ENCODE measurements at places on chromosomes 16 and 17.

- DNase-seq = no peak
Observed at GRCh38 chr16:3165111-3165822, 22.7 kb upstream of the OR1F1 start.

DNA sequence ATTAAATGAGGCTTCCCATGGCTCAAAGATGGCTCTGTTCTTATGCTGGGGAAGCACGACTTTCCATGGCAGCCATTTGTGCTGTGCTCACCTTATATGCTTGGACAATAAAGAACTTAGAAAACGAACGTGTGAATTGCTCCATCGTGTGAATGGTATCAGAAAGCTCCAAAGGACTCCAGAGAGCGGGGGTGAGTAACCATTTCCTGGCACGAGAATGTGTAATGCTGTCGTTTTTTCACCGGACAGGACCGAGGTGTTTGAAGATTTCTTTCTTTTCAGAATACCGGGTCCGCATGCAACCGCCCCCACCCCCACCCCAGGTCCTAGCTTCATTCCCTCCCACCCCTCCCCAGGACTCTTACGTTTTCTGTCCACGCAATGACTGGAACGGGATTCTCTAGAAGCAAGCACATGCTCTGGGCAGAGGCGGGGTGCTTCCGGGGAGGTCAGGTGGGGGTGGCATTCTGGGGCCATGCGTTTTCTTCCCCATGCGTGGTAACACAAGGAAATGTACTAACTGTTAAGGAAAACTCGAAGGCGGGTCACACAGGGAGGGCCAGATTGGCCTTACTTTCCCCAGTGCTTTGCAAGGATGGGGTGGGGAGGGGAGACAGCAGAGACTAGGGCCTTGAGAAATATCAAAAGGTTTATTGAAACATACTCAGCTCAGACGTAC, 26.2 kb downstream of the GPRC5B start:
- DNase-seq = no peak

DNA sequence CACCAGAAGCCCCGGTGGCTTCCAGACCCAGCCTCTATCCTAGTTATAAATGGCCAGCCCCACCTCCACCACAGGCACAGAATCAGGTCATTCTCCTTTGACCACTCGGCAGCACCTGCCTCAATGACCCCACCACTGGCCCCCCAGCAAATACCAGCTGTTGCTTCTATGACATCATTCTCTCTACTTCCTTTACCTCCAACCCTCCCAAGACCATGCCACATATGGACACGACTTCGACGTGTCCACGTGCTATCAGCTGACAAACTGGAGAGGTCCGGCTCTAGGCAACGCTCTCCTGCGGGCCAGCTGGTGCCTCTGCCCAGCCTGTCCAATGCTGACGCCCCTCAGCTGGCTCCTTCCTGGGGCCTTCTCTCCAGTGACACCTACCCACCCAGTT, 5.9 kb downstream of the ALYREF start:
- no peak for DNase-seq

DNA sequence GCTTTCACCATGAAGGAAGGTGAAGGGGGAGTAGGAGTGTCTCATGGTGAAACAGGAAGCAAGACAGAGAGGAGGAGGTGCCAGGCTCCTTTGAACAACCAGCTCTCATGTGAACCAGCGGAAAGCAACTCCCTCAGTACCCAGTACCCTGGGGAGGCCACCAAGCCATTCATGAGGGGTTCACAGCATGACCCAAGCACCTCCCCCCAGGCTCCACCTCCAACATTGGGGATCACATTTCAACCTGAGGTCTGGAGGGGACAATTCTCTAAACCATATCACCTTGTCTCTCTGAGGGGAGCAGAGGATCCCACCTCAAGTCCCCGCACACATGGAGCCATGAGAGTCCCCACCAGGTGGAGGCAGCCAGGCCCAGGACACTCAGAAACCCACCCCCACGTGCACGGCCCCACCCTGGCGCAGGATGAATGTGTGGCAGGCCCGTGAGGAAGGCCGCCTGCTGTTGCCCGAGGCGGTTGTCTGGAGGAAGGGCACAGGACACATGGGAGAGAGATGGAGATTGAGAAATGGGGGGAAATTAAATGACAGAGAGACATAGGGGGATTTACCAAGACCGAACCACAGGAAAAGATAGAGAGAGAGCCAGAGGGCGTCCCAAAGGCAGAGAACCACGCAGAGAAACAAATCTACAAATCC, 85.9 kb downstream of the TMEM132E start:
- DNase-seq = no peak

DNA sequence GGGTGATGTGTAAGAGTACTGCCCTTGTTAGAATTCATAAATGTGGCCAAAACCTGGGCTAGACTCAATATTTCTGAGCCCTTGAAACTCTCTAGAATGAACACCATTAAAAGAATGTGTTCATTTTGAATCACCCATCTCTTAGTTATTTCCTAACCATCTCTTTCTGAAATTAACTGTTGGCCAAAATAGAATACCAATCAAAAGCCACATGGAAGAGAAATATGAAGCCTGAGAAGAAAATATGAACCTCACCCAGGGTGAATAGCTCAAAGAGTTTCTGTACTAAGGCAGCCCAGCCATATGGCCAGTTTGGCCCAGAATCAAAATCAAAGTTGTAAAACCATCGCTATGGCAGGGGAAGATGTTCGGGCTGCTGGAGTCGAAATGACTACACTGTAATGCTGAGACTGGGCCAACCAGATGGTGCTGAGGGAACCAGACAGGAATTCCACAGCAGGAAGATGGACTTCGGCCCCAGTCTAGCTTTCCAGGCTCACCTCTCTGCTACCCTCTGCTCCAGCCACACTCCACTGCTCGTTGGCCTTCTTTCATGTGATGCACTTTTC, 154.3 kb upstream of the ZFHX3 start:
- DNase-seq = no peak

- DNase-seq = no peak
Observed at GRCh38 chr16:8851761-8852403, 16.9 kb downstream of the CARHSP1 start.

- DNase-seq = no peak
Observed at GRCh38 chr17:77140878-77141767, at the start of gene SEC14L1. SEC14L1 (plus strand) TSS chr17:77140969; CDS start chr17:77143597, 2,628 bp downstream.

DNA sequence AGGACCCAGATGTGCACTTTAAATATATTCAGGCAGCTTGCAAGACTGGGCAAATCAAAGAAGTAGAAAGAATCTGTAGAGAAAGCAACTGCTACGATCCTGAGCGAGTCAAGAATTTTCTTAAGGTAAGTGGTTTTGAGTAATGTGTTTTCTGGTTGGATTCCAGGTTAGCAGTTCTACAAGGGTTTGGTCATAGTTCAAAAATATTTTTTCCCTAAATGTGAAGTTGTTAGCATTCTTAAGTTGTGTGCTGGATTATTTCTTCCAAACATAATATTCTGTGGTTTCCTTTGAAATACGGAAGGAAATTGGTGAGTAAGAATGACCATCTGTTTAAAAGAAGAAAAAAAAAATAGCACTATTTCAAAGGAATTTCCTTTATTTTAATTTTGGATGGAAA, 38.4 kb downstream of the PTRH2 start:
- no peak for DNase-seq

DNA sequence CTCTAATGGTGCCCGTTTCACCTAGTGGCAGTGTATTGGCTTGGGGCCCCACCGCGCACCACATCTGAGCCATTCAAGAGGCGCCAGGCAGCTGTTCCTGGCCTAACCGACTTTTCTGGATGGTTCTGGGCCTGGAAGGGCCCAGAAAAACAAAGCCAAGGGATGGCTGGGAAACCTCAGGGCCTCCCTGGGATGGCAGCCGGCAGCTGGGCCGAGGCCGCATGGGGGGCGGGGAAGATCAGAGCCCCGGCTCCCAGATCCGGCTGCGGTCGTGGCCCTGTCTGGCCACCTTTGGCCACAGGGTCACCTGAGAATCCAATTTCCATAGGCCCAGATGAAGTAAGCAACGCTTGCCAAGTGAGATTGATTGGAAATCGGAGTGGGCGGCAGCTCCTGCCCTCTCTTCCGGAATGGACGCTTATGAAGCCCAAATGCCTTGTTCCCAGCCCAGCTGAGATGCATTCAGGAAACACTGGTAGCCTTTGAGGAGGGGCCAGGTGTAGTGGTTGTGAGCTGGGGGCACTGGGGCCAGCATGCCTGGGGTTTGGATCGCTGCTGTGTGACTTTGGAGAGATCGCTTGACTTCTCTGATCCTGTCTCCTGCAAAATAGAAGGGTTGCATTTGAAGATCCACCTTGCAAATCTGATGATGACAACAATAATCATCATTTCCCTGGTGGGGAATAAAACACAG, 163.8 kb upstream of the GSE1 start:
- no peak for DNase-seq

DNA sequence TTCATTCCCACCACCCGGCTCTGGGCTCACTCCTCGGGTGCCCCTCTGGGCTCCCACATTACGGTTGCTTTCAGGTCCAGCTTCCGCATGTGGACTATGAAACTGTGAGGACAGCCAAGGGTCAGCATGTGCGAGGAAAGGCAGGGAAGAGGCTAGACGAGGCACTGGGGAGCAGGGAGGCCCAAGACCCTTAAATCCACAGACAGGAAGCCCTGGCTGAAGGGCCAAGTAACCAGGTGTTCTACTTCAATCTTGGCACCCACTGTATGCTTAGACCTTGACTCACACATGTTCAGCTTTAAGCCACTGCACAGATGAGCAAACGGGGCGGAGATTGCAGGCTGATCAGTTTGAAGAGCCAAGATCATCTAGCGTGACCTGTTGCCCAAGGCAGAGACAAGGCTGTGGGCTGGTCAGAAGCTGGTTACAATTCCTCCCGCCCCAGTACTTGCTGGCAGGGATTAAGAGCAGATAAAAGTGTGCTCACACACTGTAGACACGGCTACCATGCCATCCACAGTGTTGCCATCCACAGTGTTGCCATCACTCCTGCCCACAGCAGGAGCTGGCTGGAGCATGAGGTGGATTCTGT, at the start of gene CES4A:
Gene CES4A, plus strand, starts transcription at position 393 of the 592 bp plus-strand sequence. Its CDS starts 184 bp downstream, at position 577.
- DNase-seq = no peak

DNA sequence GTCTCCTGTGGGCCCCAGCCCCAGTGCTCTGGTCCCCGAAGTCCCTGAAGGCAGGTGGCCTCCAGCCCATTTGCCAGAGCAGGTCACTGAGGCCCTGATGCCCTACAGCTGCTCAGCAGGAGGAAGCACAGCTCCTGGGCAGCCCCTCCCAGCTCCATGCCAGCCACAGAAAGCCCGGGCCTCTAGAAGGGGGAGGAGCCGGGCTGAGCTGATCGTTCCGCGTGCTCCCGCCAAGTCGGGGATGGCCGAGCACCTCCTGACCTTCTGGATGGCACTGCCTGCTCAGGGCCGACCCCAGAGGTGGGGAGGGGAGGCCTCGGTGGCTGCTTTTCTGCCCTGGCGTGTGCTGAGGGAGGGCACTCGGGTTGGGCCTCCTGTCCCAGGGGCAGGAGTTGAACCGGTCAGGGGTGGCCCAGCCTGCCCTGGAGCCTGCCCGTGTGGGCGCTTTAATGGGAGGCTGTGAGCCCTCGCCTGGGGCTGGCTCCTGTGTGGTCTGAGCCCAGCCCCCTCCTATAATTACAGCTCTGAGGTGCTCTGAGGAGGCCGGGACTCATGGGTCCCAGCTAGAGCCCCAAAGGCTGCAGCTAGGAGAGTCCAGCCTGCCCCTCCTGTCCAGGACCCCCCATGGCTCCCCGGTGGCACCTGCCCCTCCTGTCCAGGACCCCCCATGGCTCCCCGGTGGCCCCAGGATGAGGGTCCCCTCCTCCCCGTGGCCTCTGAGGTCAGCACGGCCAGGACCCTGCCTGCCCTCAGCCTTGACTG, 29.7 kb downstream of the ZFPM1 start:
- no peak for DNase-seq

DNA sequence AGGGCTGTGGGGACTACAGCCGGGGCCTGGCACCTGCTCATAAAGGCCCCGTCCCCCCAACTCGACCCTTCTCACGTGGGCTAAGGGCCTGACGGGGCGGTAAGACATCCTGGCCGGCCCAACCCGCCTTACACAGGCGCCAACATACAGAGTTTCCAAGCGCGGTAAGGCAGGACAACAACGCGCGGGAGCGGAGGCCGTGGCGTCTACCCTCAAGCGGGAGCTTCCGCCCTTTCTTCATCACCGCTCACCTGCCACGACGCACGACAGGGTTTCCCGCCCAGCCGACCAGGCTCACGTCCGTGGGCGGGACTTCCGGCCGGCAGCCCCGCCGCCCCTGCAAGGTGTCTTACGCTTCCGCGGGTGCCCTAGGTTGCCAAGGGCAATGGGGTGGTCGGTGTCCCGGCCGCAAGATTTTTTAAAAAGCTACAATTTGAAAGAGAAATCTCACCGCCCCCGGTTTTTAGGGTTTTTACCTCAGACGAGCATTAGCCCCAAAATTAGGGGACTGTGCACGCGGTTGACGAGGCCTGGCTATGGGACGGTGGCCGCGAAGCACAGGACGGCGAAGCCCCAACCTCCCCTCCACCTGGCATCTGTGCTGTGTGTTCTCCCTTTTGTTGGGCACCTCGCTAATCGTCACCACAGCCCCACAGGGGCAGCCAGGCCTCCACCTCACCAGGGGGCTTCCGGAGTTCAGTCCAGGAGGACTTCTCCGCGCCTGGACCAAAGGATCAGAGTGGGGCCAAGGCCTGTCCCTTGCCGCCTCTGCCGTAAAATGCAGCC, at the start of gene TERB1:
Gene TERB1, minus strand, starts transcription at position 265 of the 786 bp plus-strand sequence. CDS start 4,786 bp downstream, outside the sequence.
- DNase-seq = no peak

DNA sequence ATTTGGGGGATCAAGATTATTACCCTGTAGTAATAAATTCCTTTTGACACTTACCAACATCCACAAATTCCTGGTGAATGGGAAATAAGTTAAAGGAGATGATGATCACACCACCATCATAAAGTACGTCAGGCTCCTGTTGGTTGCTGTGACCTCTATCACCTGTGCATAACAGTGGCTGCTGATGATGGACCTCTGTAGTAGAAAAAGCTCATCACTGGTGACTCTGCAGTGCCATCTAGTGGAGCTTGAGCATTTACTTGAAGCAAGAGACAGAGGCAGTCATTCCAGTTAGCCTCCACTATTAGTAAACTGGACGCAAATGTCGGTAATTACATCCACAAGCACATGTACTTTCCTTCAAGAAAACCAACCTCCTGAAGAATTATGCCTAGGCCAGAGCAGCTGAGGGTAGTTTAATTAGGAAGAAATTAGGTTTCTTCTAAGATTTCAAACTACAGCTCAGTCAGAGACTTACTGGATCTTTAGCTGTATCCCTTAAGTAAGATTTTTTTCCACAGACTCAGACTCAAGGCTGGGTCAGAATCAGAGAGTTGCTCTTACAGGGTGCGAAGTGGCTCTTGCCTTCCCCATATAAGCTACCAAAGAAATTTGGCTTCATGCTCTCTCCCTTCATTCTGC, 39.3 kb downstream of the CYB561 start:
- peak; percentile 40 for DNase-seq
